ENCODE measurements at places on chromosomes 16 and 17.

GRCh38 chr16:26550111-26550610 is 516.6 kb upstream of the C16orf82 start:
- no peak for DNase-seq

GRCh38 chr17:39767147-39767546 is 29.4 kb downstream of the GRB7 start:
- no peak for DNase-seq

DNA sequence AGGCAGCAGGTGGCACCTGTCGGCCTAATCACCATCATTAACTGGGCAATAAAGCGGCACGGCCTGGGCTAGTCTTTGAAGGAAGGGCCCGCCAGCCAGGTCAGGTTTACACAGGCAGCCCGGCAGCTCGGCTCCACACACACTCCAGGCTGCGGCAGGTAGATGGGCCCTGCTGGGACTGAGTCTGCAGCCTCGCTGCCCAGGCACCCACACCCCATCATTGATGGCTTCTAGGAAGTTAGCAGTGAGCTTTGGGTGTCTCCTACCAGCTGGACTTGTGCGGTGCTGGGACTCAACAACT is 6.8 kb upstream of the FOXN1 start:
- DNase-seq = no peak

DNA sequence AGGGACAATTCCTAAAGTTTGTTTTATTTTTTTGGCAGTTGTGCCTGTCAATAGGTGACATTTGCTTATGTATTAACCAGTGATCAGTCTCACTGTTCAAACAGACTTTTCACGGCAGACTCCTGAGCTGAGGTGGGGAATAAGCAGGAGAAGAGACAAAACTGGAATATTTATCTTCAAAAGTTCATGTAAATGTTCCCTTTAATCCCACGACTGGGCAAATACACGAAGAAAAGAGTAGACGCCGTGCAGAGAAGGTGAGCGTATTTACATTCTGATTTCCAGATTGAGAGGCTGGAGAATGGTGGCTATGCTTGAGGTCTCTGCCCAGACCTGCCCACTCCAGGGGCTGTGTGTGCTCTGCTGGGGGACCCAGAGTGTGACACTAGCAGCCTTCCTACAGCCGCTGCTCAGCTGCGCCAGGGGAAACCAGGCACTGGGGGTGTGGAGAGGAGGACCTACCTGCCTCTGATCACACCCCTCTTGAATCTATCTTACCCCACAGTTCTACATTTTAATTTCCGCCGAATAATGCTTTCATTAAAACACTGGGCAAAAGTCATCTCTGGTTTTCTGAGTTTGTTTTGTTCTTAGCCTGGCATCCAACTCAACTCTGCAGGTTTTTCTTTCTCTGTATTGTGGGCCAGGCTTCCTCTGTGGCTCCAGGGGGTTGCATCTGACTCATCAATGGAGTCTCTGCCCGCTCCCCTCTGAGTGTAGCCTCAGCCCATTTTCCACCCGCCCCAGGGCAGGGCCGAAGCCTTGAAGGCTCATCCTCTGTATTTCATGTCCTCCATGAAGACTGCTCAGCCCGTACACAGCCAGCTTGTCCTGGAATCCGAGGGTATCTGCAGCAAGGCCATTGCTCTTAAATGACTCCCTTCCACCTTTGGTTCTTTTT is 237.1 kb downstream of the NTN1 start:
- no peak for DNase-seq

DNA sequence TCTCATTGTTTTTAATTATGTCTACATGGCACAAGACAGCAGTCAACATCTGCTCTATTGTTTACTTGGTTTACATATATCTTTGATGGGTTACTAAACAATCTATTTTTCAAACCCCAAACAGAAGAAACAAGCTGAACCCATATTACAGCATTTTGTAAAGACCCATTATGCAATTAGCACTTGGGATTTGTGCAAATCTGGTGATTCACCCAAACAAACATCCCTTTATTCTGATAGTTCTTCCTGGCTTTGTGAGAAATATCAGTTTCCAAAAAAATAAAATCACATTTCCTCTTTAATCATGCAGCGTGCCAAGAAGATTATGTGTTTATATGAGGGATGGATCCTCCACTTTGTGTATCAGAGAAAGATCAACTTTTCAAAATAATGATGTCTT is 16.8 kb upstream of the RBFOX1 start:
- no peak for DNase-seq
